ENCODE measurements at places on chromosomes 7 and 10.

- no peak for DNase-seq
Observed at GRCh38 chr7:75601539-75601938, 109.4 kb downstream of the SPDYE5 start.

DNA sequence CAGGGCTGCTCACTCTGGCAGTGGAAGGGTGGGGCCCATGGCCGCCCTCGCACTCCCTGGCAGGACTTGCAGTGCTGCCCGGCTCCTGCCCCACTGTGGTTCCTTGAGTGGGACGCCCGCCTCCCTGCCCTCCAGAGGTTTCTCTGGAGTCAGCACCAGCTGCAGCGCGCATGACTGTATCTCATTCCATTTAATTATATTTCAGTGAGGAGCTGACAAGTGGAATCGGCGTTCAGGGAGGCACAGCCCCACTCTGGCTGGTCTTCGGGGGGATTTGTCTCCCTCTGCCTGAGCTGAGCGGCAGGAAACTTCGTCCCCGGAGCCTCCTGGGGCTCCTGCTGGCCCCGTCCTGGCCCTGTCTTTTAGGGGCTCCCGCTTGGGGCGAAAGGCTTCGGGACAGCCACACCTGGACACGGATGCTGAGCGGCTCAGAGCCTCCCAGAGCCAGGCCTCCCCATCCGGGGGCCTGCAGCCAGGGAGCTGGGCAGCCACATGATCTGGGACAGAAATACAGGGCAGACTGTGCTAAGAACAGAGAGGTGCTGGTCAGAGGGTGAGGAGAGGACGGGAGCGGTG is 75.3 kb upstream of the NKX6-2 start:
- no peak for DNase-seq

DNA sequence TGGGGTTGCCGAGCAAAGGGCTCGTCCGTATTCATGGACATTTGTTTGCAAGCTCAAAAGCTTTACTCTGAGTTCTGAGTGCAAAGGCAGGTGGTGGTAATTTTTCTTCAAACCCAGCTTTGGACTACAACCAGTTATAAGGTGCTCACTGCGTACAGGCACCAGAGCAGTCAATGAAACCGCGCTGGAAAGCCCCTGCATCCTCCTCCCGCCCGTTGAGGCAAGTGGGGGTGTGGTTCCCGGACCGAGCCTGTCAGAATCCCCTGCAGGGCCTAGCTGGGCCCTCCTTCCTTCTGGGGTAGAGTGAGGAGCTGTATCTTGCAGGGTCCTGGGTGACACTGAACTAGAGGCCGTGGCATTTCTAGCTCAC is 22.3 kb downstream of the AMZ1 start:
- no peak for DNase-seq

DNA sequence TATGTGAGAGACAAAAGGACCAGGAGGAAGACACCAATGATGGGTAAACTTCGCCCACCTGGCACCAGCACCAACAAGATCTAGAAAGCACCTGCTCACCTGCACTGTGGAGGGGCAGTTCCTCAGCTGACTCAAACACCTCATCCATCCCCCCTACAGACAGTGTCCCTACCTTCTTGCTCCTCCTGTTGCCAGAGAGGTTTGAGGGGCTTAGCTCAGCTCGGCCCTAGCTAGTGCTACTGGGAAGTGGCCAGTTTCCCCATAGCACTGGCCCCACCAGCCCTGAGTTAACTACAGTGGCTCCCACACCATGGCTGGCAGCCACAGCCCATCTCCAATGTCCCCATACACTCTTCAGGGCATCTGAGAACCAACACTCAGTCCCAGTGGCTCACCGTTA is 70.8 kb downstream of the GRID1 start:
- peak; percentile 3 for DNase-seq

GRCh38 chr10:43204042-43204942 is 62.6 kb downstream of the RASGEF1A start:
- DNase-seq = peak; percentile 21

GRCh38 chr7:78845155-78845554 is 608.3 kb downstream of the MAGI2 start:
- DNase-seq = no peak

DNA sequence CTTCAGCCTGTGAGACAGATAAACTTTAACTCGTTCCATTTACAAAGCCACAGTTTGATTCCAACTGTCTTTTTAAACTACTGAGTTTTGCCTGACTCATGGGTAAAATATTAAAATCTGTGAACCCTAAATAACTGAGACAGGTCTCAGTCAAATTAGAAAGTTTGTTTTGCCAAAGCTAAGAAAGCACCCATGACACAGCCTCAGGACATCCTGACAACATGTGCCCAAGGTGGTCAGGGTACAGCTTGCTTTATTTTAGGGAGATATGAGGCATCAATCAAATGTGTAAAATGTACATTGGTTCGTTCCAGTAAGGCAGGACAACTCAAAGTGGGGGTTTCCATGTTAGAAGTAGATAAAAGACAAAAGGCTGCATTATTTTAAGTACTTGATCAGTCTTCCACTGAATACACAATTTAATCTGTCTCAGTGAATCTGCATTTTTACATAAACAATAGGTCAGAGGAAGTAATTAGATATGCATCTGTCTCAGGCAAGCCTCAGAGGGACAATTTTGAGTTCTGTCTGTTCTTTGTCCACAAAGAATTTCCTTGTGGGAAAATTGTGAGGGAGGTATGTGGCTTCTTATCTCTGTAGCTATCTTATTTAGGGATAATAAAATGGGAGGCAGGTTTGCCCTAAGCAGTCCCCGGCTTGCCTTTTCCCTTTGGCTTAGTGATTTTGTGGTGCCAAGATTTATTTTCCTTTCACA is 11.0 kb upstream of the PIP start:
- no peak for DNase-seq

DNA sequence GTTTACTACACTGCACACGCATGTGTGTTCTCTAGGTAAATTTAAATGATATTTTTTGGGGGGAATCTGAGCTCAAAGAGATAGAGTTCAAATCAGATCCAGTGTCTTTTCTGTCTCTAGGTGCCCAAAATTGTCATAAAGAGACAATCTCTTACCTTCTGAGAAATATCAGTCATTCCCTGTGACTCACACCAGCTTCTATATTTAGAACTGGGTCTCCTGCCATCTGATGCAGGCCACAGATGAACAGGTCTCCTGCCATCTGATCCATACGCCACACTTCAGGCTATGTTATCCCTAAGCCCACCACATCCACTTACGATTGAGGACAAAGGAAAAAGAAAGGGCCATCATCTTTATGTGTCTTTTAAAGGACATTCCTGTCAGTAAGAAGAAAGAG is 136.3 kb upstream of the LAMB4 start:
- no peak for DNase-seq

DNA sequence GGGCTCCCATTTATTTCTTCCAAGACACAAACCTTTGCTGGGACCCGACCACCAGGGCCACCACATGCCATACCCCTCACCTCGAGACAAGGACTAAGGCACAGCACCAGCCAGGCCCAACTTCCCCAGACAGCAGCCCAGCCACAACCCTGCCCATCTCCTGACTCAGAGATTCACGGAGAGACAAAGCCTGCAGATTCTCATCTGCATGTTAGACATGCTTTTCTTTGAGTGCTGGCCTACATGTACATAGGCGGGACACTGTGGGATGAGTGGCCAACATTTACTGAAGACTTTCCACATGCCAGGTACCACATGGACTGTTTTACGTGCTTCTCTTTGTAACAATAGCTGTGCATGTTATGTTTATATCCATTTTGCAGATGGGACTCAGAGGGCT is 221.3 kb upstream of the ZMIZ1 start:
- no peak for DNase-seq

- no peak for DNase-seq
Observed at GRCh38 chr10:116771101-116771958, 29.0 kb upstream of the HSPA12A start.

GRCh38 chr10:114987995-114988394 is 50.0 kb downstream of the TRUB1 start:
- DNase-seq = no peak

DNA sequence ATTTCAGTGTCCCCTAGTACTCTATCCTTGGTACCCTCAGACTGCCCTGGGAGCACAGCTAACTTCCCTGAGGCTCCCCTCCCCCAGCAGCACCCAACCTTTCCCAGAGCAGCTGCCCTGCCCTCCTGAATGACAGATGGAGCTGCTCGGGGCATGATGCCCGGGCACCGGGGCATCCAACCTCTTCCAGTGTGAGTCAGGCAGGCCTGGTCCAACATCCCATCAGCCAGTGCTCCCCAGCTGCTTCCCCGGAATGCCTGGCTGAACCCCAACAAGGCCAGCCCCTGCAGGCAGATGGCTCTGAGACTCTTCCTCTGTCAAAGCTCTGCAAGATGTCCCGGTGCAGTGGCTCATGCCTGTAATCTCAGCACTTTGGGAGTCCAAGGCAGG is 11.9 kb upstream of the TSPAN15 start:
- DNase-seq = no peak
